ENCODE measurements at places on chromosomes 3 and 15.

- no peak for DNase-seq
Observed at GRCh38 chr3:38173834-38174418, 8.6 kb downstream of the OXSR1 start.

GRCh38 chr3:123876858-123877257, 7.3 kb downstream of the MYLK start:
- no peak for DNase-seq

- no peak for DNase-seq
Observed at GRCh38 chr3:54322354-54322753, 200.0 kb downstream of the CACNA2D3 start.

DNA sequence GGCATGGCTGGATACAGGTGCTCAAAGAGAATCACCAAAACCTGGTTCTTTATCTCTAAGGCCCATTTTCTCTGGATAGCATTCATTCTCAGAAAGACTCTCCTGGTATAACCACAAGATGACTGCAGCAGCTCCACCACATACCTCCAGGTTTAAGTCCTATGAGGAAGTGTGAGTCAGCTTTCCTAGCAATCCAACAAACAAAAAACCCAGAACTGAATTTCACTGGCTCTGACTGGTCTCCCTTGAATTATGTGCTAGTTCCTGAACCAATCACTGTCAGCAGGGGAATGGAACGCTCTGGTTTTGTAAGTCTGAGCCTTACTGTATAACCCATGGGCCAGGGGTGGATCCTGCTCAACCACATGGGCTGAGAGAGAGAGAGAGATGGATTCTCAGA, 27.2 kb downstream of the MRPL46 start:
- DNase-seq: no peak

DNA sequence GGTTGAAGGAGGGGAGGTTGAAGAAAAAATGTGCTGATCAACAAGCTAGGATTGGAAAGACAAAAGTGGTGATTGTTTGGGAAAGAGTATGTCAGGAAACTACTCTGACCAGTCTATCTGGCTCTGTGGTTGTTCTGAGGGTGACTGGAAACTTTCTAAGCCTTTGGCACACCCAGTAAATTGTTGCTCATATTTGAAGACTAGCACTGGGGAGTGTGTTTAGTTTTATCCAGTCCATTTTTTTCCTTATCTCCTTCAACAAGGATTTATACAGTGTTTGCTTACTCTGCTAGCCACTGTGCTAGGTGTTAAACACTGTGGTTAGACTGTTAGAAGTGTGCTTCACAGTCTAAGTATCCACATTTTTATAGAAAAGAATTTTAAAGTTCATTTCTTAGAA, 28.8 kb downstream of the PPM1L start:
- no peak for DNase-seq

DNA sequence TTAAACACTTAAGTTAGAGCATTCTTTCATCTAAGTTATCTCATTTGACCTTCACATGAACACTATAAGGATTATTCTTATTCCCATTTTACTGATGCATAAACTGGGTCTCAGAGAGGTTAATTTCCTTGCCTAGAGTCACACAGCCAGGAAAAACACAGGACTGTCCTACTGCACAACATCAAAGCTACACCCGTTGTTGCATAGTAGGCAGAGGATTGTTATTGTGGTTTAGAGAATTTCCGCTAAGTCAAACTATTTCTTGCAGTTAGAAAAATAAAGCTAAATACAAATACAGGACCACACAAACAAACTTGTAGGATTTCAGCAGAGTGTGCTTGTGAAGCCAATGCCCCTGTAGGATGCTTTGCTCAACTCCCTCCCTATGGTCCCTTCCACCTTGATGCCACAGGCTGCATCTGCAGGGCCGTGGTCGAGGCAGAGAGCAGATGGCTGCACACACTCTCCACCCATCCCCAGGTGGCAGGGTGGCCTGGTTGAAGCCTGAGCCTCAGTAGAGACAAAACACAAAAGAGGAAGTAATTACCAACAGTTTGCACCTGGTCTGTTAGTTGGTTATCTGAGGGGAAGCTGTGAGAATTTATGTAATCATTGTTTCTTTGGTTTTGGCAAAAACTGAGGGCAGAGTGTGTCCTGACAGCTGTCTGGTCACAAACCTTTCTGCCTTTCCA, 41.1 kb upstream of the SKOR1 start:
- DNase-seq: no peak

All from stimulated activated CD8-positive, alpha-beta memory T cell treated with anti-CD3 and anti-CD28 coated beads, Interleukin-12 subunit alpha, Interleukin-12 subunit beta, amount 100 ng/mL, for 1 hour (primary cell).